NCI-H1930 (cell line): ENCODE measurements at places on chromosomes 4 and X.

DNA sequence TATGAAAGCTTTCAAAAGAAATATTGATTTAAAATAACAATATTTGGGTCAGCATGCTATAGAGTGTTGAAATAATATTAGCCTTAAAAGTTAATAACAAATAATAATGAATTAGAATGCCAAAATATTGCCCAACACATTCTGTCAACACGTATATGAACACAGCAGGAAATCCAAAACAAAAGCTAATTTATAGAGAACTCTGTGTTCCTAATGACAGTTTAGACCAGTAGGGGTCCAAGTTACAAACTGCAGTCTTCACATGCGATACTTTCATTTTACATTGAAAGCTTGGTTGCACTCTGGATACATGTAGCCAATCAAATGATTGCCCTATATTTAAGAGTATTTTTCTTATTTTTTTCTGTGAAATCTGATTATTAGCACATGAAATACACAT lies 274.4 kb downstream of the DCTD start:
- DNase-seq = no peak

GRCh38 chr4:5184606-5185005 lies 133.3 kb downstream of the STK32B start:
- no peak for DNase-seq

GRCh38 chrX:151970661-151971060 lies 3.8 kb downstream of the GABRE start:
- no peak for DNase-seq

DNA sequence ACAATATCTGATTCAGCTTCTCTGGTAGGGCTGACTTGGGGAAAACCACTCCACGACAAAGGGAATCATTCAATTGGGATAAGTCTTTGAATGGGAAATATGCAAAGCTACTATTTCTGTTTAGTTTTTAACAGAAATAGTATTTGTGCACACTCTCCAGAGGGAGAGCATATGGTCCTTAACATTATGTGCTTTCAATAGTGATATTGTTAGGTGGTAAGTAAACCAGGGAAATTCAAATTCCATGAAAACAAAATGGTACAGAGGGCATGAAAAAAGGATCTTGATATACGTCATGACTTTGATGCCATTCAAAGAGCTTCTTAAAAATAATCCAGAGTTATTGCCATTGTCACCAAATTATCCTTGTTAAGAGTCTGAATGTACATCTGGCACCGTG lies 47.1 kb upstream of the CITED1 start:
- no peak for DNase-seq

GRCh38 chrX:11929476-11929875 lies 171.4 kb downstream of the MSL3 start:
- DNase-seq = no peak

GRCh38 chr4:177671845-177672244 lies 229.6 kb upstream of the AGA start:
- no peak for DNase-seq

DNA sequence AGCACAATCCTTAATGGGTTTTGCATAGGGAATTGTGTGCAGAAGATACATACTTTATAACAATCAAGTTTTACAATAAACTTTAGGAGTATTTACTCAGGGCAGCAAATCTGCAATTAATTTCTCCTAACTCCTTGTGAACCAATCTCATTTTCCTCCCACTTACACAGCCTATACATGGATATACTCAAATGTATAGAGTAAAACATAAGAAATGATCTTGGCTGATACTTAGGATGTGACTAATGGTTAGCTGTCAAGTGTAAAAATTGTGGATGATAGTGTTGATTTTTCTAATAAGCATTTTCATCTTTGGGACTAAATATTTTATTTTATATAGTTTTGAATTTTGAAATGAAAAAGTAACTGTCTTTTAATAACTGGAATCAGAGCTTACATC lies 759.6 kb downstream of the GRID2 start:
- no peak for DNase-seq

DNA sequence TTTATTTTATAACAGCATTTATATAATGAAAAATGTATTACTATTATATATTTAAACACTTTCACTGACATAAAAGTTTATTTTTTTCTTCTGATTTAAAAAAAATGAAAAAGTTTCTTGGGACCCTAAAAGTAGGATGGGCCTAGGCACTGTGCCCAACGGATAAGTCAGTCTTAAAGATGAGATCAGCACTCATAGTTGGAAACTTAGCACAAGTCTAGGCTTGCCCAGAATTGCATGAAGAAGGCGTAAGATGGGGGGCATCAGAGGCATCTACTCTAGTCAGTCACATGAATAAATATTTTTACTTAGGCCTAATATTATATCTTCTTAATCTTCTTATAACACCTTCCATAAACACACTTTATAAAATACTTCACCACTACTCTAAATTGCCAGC lies 306.7 kb upstream of the GRID2 start:
- no peak for DNase-seq

DNA sequence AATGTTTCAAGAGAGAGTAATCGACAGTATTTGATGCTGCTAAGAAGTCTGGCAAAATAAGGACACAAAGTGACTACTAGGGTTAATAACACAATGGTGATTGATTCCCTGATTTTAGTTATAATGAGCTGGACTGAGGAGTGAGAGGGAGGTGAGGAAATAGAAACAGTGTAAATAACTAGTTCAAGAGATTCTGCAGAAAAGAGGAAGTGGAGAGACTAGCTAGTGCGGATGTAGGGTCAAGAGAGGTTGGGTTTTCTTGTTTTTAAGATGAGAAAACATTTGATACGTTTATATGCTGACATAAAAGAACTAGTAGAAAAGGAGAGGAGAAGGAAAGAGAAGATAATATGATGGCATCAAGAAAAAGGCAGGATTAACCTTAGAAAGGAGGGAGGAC lies 12.2 kb upstream of the TRPC5 start:
- DNase-seq = no peak

DNA sequence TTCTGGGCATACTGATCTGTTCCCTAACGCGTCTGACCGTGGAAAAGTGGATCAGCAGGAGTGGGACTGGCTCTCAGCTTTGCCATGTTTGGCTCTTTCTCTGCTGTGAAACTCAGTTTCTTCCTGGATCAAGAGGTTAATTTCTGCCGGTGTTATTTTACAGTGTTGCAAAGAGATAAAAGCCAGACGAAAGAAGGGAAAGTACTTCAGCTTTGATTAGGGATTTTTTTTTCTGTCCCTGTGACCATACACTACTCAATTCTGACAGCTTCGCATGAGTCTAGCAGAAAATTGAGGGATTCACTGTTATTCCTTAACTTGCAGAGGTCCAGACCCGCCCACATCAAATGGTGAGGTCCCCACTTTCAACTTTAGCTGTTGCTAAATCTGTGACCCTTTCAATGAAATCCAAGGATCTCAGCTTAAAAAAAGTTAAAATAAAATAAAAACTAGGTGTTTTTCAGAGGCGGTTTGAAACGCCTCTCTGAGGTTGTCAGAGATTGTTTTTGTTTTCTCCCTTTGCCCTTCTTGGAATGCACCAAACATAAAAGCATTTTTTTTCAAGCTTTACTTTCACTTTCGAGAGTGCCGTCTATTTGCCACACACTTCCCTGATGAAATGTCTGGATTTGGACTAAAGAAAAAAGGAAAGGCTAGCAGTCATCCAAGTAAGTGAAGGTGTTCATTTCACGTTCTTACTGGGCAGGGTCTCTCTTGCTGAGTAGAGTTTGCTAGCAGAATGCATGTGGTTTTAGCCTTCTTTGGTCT lies at the start of gene TLR3:
Gene TLR3 (plus strand): TSS at position 576 of the 768 bp plus-strand sequence. CDS start 7,464 bp downstream, outside the sequence.
- DNase-seq = no peak

DNA sequence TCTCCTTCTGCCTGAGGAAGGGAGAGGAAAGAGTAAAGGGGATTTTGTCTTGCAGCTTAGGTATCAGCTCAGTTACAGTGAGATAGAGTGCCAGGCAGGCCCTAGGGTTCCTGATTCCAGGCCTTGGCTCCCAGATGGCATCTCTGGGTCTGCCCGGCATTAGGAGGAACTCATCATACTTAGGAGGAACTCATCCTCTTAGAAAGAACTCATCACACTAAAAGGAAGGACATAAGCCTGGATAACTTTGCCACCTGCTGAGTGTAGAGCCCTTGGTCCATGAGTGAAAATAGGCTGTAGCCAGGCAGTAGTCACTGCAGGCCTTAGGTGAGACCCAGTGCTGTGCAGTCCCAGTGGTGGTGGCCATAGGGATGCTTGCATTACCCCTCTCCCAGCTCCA lies 367.1 kb downstream of the PACRGL start:
- no peak for DNase-seq

GRCh38 chr4:73772363-73772762 lies 32.0 kb downstream of the CXCL8 start:
- DNase-seq = no peak

- DNase-seq = no peak
Measured at GRCh38 chr4:147794314-147794680, 62.4 kb downstream of the ARHGAP10 start.

DNA sequence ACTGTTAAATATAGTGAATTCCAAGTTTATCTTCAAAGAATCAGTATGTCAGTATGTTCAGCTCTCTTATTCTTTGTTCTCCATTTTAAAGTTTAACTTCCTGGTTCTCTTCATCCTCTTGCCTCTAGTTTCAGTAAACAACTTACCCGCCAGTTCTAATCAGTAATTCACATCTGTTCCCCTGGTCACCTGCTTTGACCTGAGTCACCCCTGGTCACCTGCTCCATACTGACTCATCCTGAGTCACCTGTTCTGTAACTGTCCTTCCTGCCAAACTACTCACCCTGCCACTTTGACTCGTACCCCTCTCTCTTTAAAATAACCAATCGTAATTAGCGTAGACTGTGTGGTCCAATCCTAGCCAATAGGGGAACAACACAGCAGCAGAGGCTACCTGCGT lies 992.7 kb upstream of the HS3ST1 start:
- no peak for DNase-seq

- no peak for DNase-seq
Measured at GRCh38 chr4:18568600-18568999, 547.0 kb upstream of the LCORL start.

DNA sequence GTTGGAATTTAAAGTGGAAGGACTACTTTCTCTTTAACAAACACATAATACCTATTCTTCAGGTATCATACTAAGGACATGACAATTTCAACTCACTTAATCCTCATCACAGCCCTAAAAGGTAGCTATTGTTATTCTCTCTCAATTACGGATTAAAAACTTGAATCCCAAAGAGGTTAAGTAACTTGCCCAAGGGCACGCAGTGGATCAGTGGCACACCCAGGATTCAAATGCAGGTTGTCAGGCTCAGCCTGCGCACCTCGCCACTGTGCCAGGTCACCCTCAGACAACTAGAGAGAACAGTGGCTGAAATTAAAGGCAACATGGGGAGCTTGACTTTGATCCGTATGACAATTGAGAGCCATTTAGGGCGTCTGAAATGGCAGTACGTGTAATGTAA lies 67.6 kb downstream of the MFAP3L start:
- DNase-seq = no peak

GRCh38 chr4:184389978-184390900 lies 84.1 kb downstream of the IRF2 start:
- DNase-seq = no peak

GRCh38 chr4:102959496-102959895 lies 60.0 kb downstream of the SLC9B1 start:
- no peak for DNase-seq

DNA sequence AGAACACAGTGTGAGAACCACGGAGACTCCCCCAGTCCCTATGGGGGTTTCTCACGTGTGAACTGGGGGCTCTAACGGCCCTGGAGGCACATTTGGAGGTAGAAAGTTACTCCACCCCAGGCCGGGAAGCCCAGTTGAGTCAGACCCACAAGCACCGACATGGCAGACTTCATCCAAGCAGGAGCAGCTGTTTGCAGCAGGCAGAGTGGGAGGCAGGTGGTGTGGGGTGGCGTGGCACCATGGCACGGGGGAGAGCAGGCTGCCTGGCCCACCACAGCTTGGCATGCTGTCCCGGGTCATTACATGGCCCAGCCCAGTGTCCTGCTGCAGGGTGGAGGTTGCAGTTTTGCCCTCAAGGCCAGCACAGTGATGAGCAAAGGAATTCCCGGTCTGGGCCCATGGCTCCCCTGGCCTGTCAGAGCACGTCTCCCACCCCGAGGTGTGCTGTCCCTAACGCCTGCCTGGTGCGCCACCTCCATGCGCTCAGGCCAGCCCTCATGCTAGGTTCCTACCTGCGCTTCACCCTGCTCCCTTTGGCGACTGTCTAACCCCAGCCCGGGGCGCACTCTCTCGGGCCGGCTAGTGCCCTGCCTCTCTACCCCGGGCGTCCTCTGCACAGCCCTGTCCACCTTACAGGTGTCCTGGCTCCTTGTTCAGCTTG lies 90.6 kb upstream of the AFAP1 start:
- DNase-seq = no peak

DNA sequence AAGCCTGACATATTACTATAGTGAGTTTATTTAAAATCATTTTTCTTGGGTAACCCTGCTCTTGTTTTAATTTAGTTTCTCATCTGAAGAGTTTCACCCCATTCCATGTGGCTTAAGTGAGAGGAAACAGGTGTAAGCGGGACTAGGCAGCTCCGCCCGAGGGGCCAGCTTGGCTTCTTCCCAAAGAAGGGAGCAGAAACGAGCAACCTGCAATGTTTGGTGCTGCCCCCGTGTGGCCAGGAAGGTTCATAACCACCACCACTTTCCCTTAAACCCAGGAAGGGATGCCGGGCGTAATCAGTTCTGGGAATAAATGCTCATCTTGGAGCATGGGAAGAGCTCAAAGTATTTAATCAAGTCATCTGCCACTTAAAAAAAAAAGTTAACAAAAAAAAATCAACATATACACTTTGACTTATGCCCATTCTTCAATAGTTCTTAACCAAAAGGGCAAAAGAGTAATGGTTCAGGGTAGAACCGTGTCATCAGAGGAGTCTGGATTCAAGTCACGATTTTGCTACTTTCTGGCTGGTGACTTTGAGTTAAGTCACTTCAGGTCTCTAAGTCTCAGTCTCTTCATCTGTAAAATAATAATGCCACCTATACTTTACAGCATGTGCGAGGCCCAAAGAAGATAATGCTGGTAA lies 147.9 kb downstream of the NSUN7 start:
- peak; percentile 46 for DNase-seq

GRCh38 chrX:153410373-153410772 lies 899 bp upstream of the ZFP92 start:
- no peak for DNase-seq

- DNase-seq = no peak
Measured at GRCh38 chrX:136856551-136856950, 24.0 kb downstream of the RBMX start.

- no peak for DNase-seq
Measured at GRCh38 chr4:177237291-177237690, 72.4 kb upstream of the NEIL3 start.

- DNase-seq = no peak
Measured at GRCh38 chr4:165297626-165298025, 29.8 kb upstream of the MSMO1 start.

DNA sequence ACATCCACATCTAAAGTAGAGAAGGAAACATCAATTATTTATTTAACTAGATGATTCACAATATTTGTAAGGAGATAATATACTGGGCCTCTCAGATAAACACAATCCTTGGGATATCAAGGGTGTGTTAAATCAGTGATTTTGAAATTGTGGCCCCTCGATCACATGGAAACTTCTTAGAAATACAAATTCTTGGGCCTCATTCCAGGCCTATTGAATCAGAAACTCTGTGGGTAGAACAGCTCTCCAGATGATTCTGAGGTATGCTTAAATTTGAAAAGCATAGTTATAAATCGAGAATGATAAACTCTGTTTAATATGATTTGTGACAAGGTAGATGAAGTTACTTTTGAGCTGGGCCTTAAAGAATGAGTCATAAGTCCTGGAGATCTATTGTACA lies 64.3 kb upstream of the GPR174 start:
- no peak for DNase-seq
